ENCODE measurements at places on chromosomes 1 and 21.

- DNase-seq: no peak
Observed at GRCh38 chr1:184116287-184116686, 64.8 kb downstream of the TSEN15 start.

- DNase-seq: no peak
Observed at GRCh38 chr1:221778535-221779142, 36.8 kb upstream of the DUSP10 start.

DNA sequence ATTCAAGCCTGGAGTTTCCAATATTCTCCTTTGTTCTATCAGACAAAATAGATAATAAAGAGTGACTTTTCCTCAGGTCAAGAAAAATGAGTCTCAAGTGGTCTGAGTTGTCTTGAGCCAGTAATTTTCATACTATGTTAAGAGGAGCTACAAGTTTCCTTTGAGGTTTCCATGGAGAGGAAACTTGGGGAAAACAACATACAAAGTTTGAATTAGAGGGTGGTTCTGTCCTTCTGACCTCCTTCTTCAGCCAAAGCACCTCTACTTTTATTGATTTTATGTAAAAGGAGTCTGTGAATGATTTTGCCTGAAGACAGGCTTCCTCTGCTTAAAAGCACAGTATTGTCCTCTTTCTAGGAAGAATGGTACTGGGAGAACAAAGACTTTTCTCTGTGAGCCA, 497.2 kb upstream of the PKN2 start:
- DNase-seq: no peak

DNA sequence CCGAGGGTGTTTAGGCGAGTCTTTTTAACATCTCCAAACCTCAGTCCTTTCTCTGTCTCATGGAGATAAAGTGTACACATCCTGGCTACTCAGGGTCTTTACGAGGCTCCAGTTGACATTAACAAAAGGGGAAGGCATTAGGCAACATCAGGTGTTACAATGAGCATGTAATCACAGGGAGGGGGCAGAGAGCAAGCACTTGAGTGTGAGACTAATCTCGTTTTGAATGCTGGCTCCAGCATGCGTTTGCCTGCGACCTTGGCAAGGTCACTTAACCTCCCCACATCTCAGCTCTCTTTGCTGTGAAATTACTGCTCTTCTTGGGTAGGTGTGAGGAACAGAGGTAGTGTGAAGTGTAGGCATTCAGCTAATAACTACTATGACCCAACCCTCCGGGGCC, 3.1 kb downstream of the TNNT2 start:
- no peak for DNase-seq

- DNase-seq: no peak
Observed at GRCh38 chr1:54323324-54323739, 82.9 kb downstream of the SSBP3 start.

GRCh38 chr1:221648201-221648600, 93.7 kb downstream of the DUSP10 start:
- no peak for DNase-seq
